Activated CD4-positive, alpha-beta T cell treated with anti-CD3 and anti-CD28 coated beads for 24 hours (primary cell): ENCODE measurements at places on chromosomes 12 and 14.

DNA sequence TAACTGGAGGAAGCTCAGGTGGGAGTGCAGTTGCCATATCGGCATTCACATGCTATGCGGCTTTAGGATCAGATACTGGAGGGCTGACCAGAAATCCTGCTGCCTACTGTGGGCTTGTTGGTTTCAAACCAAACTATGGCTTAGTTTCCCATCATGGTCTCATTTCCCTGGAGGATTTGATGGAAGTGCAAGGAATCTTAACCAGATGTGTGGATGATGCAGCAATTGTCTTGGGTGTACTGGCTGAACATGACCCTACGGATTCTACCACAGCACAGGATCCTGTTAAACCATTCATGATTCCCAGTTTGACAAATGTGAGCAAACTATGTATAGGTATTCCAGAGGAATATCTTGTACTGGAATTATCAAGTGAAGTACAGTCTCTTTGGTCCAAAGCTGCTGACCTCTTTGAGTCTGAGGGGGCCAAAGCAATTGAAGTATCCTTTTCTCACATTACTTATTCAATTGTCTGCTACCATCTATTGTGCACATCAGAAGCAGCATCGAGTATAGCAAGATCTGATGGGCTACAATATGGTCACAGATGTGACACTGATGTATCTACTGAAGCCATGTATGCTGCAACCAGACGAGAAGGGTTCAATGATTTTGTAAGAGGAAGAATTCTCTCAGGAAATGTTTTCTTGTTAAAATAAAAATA lies 42.9 kb downstream of the RALGAPA1 start:
- DNase-seq, result no peak

DNA sequence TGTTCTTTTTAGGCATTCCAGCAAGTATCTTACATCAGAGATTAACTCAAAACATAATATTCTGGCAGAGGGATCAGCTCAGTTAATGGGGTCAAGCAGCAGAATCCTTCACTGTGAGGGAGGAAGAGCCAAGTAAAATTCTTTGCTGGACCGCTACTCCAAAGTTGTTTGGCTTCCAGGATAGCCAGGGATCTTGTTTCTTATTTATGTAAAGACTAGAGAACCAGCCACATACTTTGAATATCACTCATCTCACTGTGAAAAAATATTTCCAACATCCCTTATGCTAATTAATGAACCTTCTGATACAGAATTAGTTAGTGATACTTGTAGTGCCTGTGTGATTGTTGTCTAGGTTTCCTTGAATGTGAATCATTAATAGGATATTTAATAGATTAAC lies 94.2 kb downstream of the PLEKHA5 start:
- no peak for DNase-seq

- no peak for DNase-seq
These were observed 33.7 kb downstream of the CPM start for GRCh38 chr12:68899251-68899771.

GRCh38 chr14:68191567-68192321 lies 372.2 kb downstream of the RAD51B start:
- no peak for DNase-seq

DNA sequence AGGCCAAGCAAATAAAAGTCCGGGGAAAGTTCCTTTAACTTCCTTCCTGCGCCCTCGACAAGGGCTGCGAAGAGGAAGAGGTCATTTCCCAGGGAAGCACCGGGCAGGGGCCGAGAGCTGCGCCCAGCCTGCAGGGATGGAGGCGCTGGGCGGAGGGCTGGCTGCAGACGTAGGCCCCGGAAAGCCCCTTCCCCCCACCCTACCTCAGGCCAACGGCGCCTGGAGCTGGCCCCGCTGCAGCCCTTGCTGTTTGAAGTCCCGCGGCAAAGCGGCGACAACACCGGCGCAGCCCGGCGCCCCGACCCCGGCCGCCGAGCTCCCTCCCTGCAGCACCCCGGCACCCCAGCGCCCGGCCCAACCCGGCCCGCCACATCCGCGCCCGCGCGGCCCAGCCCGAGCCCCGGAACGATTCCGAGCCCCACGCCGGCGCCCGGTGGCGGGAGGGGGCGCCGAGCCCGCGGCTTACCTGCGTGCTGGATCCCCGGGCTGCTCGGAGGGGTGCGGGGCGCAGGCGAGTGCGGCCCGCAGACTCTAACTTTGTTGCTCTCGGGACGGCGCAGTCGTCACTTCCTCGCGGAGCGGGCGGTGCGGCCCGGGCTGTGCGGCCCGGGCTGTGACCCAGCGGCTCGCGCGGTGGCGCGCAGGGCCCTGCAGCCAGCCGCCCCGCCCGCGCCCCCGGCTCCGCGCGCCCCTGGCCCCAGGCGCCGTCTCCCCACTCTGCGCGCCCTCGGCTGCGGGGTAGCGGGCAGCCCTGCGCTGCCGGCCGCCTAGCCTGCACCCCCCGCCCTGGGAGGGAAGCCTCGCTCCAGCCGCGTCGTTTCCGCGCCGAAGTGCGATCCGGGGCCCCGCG lies 64.8 kb upstream of the PTGR2 start:
- peak; percentile 27 for DNase-seq

DNA sequence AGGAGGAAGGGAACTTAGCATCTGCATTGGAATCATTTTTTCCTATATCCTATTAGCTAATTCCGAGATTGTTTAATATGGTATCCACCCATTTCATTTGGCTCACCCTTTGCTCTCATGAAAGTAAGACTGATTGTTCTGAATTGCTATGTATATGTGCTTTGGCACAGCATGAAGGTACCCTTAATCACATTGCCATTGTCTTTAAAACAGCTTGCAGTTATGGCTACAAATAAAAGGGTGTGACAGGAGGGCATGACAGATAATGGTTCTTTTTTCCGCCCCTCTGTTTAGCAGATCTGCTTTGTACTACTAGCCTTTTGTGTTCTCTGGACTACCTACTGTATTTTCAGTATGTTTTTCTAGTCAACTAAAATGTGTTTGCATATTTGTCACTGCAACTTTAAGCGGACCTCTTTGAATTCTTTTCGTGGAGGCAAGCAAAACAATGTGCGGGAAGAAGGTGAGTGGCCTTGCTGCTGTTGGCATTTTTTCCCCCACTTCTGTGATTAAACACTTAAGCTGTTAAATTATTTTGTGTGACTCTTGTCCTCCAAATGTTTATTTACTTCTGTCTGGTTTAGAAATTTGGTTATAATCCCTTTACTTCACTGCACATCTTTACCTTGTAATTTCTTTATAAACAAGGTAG lies 35.8 kb downstream of the FBXO34 start:
- DNase-seq, result no peak
